ENCODE measurements at places on chromosomes 2 and 18.

- DNase-seq: no peak
Measured at GRCh38 chr2:235291461-235291860, 202.4 kb upstream of the AGAP1 start.

GRCh38 chr2:189609423-189609816 lies 28.8 kb upstream of the SLC40A1 start:
- DNase-seq: no peak

DNA sequence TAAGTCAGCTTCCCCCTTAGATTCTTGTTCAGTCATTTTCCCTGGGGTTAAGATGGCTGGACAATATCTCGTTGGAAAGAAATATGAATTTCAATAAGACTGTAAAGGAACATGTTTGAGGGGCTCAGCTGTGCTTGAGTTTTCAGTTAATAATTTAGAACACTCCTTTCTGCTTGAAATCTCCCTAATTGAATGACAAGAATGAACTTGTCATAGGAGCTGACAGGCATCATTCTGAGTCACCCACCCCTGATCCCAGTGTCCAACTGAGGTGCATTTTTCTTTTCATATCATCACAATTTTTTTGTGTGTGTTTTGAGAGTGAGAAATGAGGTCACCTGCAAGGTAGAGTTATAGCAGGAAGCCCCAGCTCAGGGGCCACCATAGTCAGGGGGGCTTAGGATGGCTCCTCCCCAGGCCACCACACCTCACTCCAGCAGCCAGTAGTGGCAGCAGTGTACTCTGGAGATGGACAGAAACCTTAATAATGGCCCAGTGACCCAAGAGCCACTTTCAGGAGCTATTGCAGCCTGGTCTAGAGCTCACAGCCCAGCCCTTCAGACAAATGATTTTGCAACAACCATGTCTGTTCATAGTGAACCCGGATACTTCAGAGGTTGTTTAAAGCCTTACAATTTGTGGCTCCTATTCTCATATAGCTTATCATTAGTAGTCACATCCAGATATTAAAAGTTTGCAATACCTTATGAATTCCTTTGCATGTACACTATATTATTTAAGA lies 174.5 kb downstream of the MAIP1 start:
- DNase-seq: no peak

- DNase-seq: no peak
Measured at GRCh38 chr18:55141318-55141717, 182.1 kb upstream of the CCDC68 start.

- no peak for DNase-seq
Measured at GRCh38 chr18:10860928-10861327, 288.4 kb downstream of the PIEZO2 start.

Data from NCI-H774 (cell line).